Pancreas (tissue), 10 donors: ENCODE measurements at places on chromosomes 11 and 22. TPM values are rescaled to one million over a fixed set of nuclear protein-coding genes. Genes with fewer than 3 reads are reported as not detected.

- no peak for DNase-seq
These were observed 6.4 kb downstream of the CCDC89 start for GRCh38 chr11:85679576-85679975.

DNA sequence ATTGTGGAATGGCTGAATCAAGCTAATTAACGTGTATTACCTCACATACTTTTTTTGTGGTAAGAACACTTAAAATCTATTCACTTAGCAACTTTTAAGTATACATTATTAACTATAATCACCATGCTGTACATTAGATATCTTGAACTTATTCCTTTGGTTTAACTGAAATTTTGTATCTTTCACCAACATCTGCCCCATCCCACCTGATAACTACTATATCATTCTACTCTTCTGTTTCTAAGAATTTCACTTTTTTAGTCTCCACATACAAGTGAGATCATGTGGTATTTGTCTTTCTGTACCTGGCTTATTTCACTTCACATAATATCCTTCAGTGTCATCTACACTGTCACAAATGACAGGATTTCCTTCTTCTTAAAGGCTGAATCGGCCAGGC lies 17.1 kb upstream of the VWA5A start:
- DNase-seq, result no peak

The SELENOH gene
- polyA plus RNA-seq, result 96.4 TPM

The FGF4 gene
- not detected for polyA plus RNA-seq

The LDHA gene
- polyA plus RNA-seq, result 100 TPM

The PTGDR2 gene
- polyA plus RNA-seq, result 5.7 TPM

The OR8B12 gene
- polyA plus RNA-seq, result not detected

- no peak for DNase-seq
These were observed 65.4 kb downstream of the ZNF280B start for GRCh38 chr22:22442928-22443709.

The NOL12 gene
- polyA plus RNA-seq, result 25.6 TPM

The FAM227A gene
- 0.77 TPM for polyA plus RNA-seq

DNA sequence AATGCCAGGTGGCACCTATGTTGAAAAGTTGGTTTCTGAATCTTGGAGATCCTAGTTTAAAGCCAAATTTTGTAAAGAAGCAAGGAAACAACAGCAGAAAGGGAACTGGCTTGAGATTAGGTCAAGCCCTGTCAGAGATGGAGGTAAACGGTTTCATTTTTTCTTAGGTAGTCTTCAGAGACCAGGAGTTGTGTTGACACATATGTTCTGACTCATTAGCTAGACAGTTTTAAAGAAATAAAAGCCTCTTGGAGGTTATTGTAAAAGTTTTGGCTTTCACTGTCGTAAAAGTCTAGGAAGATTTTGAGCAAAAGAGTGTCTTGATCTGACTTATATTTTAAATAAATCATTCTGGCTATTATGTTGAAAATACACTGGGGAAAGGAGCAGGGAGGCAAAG lies 151.5 kb upstream of the CTSC start:
- no peak for DNase-seq

- DNase-seq, result no peak
These were observed 133.5 kb downstream of the RBFOX2 start for GRCh38 chr22:35894937-35895708.

The KRTAP5-9 gene
- 1.0 TPM for polyA plus RNA-seq

The MUC6 gene
- polyA plus RNA-seq, result 155 TPM

- no peak for DNase-seq
These were observed 13.2 kb upstream of the MPZL2 start for GRCh38 chr11:118277312-118277711.

GRCh38 chr11:121610706-121611105 lies 157.9 kb upstream of the SORL1-AS1 start:
- no peak for DNase-seq

GRCh38 chr11:17801166-17801565 lies 66.6 kb downstream of the KCNC1 start:
- DNase-seq, result no peak

The LRRC4C gene
- 0.26 TPM for polyA plus RNA-seq

The MS4A15 gene
- polyA plus RNA-seq, result not detected

GRCh38 chr22:26642465-26643417 lies 14.6 kb upstream of the MIAT start:
- DNase-seq, result no peak

The ZBTB16 gene
- polyA plus RNA-seq, result 12.0 TPM

GRCh38 chr11:47863189-47863897 lies 15.2 kb upstream of the NUP160 start:
- no peak for DNase-seq

- no peak for DNase-seq
These were observed 55.1 kb downstream of the MTMR3 start for GRCh38 chr22:29937940-29938693.

DNA sequence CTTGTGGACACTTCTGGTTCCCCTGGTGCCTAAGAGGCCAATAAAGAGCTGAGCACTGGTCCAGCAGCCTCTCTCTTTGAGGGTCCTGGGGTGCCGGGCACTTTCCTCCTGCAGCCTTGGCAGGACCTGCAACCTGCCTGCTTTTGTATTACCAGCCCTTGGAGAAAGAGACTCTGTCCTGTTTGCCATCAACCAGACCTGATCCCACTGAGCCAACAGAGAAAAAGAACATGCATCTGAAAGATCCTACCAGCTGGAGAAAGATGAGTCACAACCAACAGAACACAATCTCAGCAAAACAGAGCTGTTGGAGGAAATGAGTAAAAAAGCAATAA lies 321.0 kb downstream of the DDX10 start:
- DNase-seq, result no peak

The NLRP14 gene
- polyA plus RNA-seq, result not detected

DNA sequence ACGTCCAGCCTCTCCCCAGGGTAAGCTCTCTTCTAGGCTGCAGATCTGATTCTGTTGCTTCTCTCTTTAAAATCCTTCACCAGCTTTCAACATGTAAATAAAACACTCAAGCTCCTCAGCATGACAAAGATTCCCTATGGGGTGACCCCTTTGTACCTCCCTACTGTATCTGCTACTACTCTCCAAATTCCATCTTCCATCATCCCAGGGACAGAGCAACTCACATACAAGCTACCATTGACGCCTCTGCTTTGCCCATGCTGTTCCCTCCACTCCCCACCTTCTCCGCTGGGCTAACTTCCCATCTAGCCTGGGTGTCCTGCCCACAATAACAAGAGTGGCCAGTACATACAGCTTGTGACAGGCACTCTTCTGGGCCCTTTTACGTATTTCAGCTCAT lies 207.5 kb upstream of the ZBED5 start:
- no peak for DNase-seq

The SYT13 gene
- polyA plus RNA-seq, result 5.6 TPM
